ENCODE measurements at places on chromosomes 1 and 21. TPM values are rescaled to one million over a fixed set of nuclear protein-coding genes. Genes with fewer than 3 reads are reported as not detected.

- no peak for DNase-seq
Observed at GRCh38 chr1:171048014-171048413, 42.7 kb upstream of the FMO3 start.

DNA sequence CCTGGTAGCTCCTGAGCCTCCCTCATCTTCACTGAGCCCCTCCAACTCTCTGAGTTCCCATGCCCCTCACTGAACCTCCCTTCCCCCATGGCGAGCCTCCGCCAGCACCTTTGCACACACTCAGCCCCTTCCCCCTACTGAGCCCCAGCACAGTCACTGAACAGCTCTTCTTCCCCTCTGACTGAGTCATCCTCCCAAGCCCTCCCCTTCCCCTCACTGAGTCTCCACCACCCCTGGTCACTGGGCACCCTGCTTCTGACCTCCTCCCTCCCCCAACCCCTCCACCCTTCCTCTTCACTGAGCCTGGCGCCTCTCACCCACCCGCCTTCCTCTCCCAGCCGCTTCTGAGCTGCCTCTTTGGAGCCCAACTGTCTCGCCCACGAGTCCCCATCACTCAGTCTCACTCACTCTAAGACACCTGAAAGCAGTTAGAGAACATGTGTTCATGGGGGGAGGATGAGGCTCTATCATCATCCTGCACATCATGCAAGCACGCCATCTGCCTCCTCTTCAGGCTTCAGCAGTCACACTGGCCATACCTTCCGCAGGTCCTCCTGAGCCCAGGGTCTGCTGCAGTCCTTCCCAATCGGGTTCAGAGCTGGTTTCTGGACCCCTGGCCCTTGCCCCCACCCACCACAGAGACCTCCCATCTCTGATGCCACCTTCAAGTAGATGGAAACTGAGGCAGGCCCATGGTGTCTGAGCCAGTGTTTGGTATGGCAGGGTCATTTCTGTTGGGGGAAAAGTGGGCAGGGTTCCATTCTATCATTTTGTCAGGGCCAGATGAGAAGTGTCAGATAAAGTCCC lies 2.0 kb upstream of the TRNP1 start:
- DNase-seq = no peak

DNA sequence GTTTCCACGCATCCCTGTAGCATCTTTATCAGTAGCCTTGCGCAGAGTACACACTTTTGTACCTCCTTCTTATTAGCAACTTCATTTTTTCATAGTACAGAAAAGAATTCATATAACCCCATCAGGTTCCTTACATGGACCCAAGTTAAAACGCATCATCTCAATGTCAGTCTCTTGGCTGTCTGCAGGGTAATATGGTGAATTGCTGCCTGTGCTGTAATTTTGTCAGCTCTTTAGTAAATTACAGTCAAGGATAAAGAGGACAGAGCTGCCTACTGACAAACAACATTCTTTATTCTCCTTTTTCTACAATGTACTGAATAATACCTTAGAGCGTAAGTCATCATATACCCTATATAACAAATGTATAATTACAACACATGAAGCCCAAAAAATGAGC lies 222.5 kb downstream of the MRPL39 start:
- DNase-seq = no peak

DNA sequence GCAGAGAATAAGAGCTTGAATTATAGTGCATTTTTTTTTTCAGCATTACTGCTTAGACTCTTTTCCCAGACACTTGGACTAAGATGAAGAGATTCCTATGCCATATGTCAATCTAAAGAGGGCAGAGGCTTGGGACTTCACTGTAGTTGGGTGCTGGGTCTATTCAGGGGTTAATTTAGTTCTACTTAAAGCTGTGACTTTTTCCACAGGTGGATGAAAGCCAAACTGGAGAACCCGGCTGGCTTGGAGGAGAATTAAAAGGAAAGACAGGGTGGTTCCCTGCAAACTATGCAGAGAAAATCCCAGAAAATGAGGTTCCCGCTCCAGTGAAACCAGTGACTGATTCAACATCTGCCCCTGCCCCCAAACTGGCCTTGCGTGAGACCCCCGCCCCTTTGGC lies 104.8 kb downstream of the ATP5PO start:
- DNase-seq = no peak

The NBPF10 gene
- 0.21 TPM for total RNA-seq

Data from GM12878 (cell line).